NCI-H146 (cell line): ENCODE measurements at places on chromosomes 13 and 19.

DNA sequence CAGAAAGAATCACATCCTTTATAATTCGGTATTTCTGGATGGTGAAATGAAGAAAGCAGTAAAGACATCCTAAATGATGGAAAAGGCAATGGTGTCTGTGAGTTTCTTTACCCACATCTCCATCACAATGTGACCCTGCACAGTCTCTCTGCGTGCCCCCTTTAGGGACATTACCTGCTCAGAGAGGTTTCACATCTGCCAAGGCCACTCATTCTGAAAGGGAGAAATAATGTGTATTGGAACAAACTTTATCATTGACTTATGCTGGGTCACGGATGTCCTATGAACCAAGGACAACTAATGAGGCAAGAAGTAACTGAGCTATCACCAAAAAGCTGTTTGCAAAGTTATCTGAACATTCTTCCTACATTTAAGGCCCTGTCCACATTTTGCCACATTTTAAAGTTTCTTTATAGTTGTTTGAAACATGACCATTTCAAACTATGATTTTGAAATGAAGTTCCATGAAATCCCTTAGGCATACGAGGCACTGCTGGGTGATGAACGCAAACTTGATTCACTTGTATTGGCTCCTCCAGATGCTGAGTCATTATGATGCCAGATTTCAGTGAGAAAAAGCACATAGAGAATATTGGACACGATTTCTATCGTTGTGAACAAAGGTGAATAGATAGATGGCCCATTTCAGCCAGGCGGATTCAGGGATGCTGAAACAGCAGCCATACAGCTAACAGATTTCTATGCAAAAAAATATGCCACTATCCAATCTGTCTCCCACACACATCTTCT, 63.5 kb upstream of the HMGB1 start:
- DNase-seq, result no peak

DNA sequence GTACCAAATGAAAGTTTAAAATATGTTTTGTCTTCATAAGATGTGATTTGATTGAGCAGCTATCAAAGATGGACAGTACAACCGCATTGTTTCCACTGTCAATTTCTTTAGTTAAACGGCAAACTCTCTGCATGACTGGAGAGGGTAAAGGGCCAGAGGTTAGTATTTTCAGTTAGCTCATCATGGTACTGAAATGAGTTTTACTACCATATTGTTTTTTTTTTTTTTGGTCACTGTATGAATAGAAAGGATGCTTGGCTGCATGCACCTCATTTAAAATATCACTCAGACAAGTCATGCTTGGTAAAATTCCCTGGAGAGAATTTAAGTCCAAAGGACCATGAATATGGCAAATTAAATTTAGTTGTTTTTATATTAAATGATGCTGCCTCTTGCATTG, 942.1 kb upstream of the SPRY2 start:
- DNase-seq, result no peak

- no peak for DNase-seq
These were observed 54.9 kb downstream of the AP1M1 start for GRCh38 chr19:16252459-16253205.

DNA sequence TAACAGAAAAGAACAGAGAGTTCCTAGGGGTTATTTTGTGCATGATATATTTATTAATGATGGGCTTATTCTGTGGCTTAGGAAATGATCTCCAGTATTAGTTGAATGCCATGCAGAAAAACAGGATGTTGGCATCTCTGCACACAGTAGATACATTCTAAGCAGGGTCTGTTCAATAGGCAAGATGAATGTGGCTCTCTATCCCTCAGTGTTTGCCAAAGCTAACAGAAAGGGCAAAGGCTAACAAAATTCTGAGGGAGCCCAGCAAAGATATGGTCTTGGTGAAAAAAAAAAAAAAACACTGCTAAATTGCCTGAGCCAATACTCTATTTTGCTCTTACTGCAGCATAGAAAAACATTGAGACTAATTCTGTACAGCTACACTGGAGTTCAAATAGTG, 1095.8 kb downstream of the UQCRFS1 start:
- no peak for DNase-seq

- no peak for DNase-seq
These were observed 26.9 kb downstream of the UFM1 start for GRCh38 chr13:38376546-38376945.

- DNase-seq, result no peak
These were observed 107.3 kb upstream of the SERP2 start for GRCh38 chr13:44266305-44266704.

- DNase-seq, result no peak
These were observed at the start of gene SSC5D for GRCh38 chr19:55487924-55488687. Gene SSC5D, plus strand, starts transcription at chr19:55488436. Its CDS starts 154 bp downstream, at chr19:55488590.

DNA sequence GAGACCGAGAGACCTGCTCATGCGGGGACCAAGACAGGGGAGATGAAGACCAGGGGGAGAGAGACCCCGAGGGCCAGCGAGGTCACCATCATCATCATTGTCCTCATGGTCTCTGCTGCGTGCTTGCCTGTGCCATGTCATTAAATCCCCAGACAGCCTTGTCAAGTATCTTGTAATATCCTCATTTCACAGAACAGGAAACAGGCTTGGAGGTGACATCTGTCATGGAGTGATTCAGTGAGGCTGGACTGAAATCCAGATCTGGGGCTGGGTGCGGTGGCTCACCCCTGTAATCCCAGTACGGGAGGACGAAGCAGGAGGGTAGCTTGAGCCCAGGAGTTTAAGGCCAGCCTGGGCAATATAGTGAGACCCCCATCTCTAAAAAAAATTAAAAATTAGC, 5.9 kb upstream of the NANOS2 start:
- DNase-seq, result no peak

DNA sequence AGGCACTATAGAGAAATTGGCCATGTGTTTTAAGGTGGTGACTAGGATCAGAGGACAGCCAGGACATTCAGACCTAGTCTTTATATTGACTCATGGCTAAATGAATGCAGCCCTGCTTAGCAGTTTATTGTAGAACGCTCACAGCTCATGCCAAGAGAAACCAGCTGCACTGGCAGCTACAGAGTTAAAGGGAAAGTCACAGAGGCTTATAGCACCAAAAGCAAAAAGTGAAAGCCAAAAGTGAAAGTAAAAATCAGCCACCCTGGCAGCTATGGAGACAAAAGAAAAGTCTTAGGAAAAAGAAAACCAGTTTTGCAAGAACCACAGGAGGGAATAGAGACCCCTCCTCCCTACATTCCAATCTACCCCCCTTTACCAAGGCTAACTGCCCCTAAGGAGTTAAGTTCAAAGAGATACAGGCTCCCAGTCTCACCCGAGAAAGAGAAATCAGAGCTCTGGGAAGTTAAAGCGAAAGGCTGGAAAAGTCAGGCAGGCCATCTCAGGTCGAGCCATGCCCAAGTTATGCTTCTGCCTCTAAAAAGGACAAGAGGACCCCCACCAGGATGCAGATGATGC, 99.0 kb downstream of the ZNF429 start:
- DNase-seq, result no peak

- DNase-seq, result no peak
These were observed 107.2 kb upstream of the HTR2A start for GRCh38 chr13:47004027-47004426.

DNA sequence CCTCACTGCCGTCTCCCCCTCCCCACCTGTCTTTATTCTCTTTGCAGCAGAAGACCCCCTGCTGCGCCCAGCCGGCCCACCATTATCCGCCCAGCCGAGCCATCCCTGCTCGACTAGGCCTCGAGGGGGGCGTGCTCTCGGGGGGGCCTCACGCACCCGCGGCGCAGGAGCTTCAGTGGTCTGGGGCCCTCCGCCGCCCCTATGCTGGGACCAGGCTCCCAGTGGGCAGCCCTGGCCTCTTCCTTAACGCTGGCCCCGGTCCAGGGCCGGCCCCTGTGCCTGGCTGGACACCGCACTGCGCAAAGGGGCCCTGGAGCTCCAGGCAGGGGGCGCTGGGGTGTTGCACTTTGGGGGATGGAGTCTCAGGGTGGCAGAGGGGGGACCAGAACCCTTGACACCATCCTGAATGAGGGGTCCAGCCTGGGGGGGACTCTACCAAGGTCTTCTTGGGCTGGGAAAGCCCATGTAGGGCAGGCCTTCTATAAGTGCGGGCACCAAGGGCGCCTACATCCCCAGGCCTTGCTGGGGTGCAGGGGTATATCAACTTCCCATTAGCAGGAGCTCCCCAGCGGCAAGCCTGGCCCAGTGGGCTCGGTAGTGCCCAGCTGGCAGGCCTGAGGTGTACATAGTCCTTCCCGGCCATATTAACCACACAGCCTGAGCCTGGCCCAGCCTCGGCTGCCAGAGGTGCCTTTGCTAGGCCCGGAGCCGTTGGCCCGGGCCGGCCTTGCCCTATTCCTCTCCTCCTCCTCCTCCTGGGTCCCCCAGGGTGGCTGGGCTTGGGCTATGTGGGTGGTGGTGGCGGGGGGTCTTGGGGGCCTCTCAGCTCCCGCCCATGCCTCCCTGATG, 4.9 kb downstream of the TMED1 start:
- DNase-seq, result no peak

GRCh38 chr19:46428239-46429135, at the start of gene PNMA8C:
Gene PNMA8C, minus strand, starts transcription at chr19:46428936. Its CDS starts 577 bp downstream, at chr19:46428359.
- peak; percentile 78 for DNase-seq

DNA sequence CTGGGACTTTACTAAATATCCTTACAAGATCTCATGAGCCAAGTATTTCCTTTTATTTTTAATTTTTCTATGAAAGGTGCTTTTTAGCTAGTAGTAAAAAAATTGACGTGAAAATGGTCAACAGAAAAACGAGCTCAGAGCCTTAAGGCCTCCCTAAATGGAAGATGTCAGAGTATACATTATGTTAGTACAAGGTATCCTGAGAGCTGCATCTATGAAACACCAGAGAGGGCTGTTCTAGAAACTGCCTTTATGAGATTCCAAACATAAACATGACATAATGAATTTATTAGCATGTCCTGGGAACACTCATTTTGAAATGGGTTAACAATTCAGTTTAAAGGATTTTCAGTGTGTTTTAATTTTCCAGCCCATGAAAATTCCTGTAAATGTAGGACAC, 146.6 kb downstream of the PCDH9 start:
- no peak for DNase-seq

- DNase-seq, result peak; percentile 98
These were observed 77.3 kb upstream of the MCF2L start for GRCh38 chr13:112891477-112892401.

DNA sequence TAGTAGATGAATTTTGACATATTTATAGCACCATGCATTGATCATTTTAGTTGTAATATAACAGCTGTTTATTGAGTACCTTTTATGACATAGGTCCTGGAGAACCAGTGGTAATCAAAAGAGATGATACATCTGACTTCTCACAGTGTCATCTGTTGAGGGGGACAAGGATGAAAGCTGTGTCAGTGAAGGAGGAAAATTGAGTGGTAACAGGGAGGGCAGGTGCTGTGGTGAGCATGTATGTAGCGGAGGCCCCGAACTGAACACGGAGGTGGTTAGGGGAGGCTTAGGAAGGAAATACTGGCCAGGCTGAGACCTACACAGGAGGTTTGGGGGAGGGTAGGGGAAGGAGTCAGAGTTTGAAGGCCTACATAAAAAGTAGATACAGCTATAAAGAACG, 199.7 kb downstream of the GGACT start:
- no peak for DNase-seq

DNA sequence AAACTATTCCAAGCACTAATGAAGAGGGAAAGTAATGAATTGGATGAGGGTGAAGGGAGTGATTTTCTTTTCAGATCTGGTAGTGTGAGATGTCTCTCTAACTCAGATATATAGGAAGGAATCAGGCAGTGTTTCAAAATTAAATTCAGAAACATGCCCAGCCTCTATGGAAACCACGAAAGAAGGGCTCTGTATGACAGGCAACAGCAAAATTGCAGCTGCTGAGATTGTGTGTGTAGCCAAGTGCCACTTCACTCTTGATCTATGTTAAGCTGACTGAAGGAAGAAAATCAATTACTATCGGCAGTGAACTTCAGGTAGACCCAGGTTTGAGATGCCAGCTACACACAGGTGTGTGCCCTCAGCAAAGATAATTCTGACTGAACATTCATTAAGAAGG, 387.4 kb downstream of the PCDH9 start:
- no peak for DNase-seq

GRCh38 chr13:44211704-44212346, 161.8 kb upstream of the SERP2 start:
- DNase-seq, result peak; percentile 66

- peak; percentile 55 for DNase-seq
These were observed 28.0 kb upstream of the WASF3 start for GRCh38 chr13:26529441-26529840.

- DNase-seq, result no peak
These were observed 54.3 kb downstream of the GATAD2A start for GRCh38 chr19:19459707-19460251.

GRCh38 chr19:42306646-42307045, 4.2 kb upstream of the PAFAH1B3 start:
- DNase-seq, result no peak

GRCh38 chr13:98688373-98688772, 64.1 kb downstream of the SLC15A1 start:
- DNase-seq, result no peak

DNA sequence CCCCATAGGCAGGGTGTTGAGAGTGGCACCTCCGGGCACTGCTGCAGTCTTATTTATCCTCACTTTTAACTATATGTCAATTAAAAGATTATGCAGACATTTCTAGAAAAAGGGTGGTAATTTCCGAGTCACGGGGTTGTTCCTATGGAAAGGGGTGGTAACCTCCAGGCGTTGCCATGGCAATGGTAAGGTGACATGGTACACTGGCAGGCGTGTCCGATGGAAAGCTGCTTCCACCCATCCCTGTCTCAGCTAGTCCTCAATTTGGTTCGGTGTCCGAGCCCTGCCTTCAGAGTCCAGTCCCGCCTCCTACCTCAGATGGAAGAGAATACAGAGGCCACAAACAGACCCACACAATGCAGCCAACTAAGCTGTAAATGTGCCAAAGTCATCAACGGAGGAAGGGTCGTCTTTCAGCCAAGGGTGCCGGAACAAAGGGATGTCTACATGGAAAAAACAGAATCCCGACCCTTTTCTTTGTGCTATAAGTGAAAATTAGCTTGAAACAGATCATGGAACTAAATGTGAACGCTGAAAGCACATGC, 72.6 kb upstream of the C13orf46 start:
- peak; percentile 48 for DNase-seq

GRCh38 chr19:58519087-58519354, 589 bp downstream of the ZBTB45 start:
- DNase-seq, result peak; percentile 84

GRCh38 chr13:53782488-53782961, 753.9 kb downstream of the OLFM4 start:
- peak; percentile 85 for DNase-seq

- DNase-seq, result no peak
These were observed 8.3 kb downstream of the TEX29 start for GRCh38 chr13:111328574-111329410.

DNA sequence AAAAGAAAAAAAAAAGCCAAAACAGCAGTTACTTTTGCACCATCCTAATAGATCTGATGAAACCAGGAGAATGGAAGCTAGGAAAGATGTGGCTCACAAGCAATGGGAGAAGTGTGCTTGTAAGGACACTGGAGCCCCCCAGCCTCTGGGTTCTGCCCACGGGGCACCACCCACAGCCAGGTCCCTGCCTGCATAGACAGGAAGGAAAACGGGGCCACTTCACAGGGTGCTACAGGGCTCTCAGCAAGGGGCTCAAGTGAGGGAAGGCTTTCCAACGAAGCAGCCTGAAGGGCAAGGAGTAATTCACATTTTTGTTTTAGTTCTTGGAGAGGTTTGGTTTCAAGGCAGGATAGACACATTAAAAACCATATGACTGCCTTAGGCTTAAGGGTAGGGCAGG, 42.7 kb downstream of the BRD4 start:
- no peak for DNase-seq

- peak; percentile 58 for DNase-seq
These were observed 552 bp downstream of the KPNA3 start for GRCh38 chr13:49791711-49792549.
